ENCODE measurements at places on chromosomes 11 and 22.

- no peaks in the 10 kb centered on the region for H3K36me3 ChIP-seq
- no peaks in the 10 kb centered on the region for H3K27me3 ChIP-seq
- peaks cover 35% of the 10 kb centered on the region for H3K4me1 ChIP-seq
- DNase-seq = no peak
Observed at GRCh38 chr22:27667121-27667843, 134.3 kb downstream of the MN1 start.

DNA sequence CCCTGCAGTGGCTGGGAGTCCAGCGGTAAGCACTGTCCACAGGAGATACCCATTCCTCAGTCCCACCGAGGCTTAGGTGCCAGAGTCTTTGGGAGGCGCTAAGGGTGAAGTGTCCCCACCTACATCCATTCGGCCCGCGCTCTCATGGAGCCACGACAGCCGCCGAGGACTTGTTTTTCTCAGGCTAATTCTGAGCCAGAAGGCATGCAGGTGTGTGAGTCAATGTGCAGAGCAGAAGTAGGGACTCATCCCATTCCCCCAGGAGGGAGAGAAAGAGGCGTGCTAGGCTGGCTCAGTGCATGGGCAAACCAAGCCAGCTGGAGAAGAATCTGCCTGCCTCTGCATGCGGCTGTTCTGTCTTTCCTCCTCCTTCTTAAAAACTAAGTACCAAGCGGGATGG lies 46.6 kb downstream of the KCNC1 start:
- H3K4me1 ChIP-seq = no peaks in the 10 kb centered on the region
- no peak for DNase-seq
- H3K27me3 ChIP-seq = no peaks in the 10 kb centered on the region
- H3K4me3 ChIP-seq = no peak overlapping the region
- H3K27ac ChIP-seq = no peak overlapping the region

DNA sequence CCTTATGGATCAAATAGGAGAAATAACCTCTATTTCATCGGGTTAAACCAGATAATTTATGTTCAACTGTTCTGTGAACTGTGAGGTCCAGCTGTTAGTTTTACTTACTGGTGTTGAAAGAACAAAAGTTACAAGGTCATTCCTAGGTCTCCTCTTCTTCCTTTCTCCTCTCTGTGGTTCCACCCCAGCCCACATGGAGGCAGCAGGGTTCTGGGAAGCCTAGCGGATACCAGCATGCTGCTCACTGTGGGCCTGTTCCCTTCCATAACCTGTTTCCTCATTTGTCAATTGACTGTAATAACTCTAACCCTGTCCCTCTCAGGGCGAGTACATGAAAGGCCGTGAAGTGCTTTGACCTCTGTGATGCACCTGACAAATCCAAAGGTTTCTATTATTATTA lies 27.8 kb downstream of the RELT start:
- H3K27ac ChIP-seq = no peak overlapping the region
- peaks cover 12% of the 10 kb centered on the region for H3K4me1 ChIP-seq
- H3K4me3 ChIP-seq = no peak overlapping the region
- H3K27me3 ChIP-seq = no peaks in the 10 kb centered on the region
- DNase-seq = peak; percentile 50
- H3K36me3 ChIP-seq = peaks cover 2% of the 10 kb centered on the region

- H3K4me1 ChIP-seq = no peaks in the 10 kb centered on the region
- H3K27me3 ChIP-seq = no peaks in the 10 kb centered on the region
- H3K27ac ChIP-seq = no peak overlapping the region
- DNase-seq = no peak
Observed at GRCh38 chr22:32820131-32821119, 18.9 kb downstream of the TIMP3 start.

DNA sequence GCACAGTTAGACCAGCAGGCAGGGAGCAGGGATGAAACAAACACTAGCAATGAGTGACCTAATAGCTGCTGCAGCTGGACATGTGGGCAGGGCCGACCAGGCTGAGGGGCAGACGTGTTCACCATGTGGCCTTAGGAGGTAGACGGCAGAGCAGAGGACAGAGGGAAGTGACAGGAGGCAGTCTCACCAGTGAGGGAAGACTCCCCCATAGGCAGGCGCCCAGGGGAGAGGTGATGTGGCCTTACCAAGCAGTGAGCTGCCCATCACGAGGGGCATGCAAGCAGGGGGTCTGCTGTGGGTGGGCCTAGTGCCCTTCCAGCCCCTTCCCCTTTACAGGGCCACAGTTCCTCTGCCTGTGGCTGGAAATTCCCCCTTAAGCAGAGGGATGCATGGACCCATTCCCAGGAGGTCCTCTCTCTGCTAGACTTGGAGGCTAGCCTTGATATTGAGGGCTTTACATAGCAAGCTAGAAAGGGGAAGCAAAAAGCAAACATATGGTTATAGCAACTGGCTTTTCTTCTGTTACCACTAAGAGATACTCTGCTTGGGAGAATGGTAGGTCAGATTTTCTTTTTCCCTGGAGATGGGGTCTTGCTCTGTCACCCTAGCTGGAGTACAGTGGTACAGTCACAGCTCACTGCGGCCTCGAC lies 67.6 kb downstream of the MPPED1 start:
- no peak overlapping the region for H3K4me3 ChIP-seq
- H3K27me3 ChIP-seq = no peaks in the 10 kb centered on the region
- DNase-seq = no peak

- DNase-seq = no peak
- H3K4me3 ChIP-seq = no peak overlapping the region
- H3K27me3 ChIP-seq = no peaks in the 10 kb centered on the region
- no peaks in the 10 kb centered on the region for H3K36me3 ChIP-seq
- H3K4me1 ChIP-seq = peaks cover 5% of the 10 kb centered on the region
- no peak overlapping the region for H3K27ac ChIP-seq
Observed at GRCh38 chr11:113977071-113977490, 2.2 kb downstream of the HTR3A start.
